NCI-H510A (cell line): ENCODE measurements at places on chromosomes 6 and 20.

DNA sequence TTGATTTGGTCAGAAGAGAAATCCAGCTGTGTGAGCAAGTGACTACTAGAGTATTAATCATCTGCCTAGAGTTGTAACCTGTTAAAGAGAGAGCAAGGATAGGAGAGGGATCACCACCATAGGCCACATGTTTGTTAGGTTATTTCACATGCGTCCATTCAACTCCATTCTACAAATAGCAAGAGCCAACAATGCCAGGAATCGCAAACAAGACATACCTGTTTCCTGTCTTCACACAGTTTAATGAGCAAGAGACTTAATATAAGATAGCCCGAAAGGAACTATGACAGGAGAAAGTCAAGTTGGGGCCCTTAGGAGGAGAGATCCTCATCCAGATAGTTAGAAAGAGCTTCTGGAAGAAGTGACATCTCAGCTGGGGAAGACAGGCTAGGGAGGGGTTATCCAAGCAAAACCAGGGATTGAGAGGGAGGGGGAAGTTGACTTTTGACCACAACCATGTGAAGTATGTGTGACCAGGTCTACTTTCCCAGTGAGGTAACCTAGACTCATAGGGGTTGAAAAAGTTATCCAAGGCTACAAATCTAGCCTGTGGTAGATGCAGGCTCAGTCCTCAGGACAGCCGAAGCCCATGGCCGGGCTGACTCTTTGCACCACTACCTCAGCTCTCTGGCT, 147.4 kb downstream of the ALDH8A1 start:
- DNase-seq = no peak

- no peak for DNase-seq
Observed at GRCh38 chr6:56749632-56750151, 107.0 kb upstream of the DST start.

DNA sequence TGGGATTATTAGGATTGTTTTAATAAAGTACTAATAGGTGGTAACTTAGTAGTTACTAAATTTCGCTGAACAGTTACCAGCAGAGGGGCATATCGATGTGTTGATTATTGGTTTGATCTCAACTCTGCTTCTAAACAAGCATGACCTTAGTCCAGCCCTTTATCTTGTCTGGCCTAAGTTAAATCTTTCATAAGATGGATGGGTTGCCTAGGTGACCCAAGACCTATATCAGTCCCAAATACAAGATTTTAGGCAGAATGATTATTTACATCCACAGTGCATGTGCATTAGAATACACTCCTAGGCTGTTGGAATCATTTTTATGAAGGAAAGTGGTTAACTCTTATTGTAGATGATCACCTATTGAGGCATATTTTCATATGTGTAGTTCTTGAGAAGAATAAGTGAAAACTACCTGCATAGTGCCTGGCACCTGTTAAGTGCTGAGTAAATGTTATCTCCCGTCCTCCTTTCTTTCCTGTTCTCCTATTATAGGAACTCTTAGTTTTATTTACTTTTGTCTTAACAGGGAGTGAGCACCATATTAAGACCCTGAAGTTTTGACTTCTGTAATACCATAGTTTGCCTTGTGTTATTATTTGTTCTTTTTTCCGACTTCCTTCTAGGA, 1.1 kb downstream of the HSF2 start:
- no peak for DNase-seq

DNA sequence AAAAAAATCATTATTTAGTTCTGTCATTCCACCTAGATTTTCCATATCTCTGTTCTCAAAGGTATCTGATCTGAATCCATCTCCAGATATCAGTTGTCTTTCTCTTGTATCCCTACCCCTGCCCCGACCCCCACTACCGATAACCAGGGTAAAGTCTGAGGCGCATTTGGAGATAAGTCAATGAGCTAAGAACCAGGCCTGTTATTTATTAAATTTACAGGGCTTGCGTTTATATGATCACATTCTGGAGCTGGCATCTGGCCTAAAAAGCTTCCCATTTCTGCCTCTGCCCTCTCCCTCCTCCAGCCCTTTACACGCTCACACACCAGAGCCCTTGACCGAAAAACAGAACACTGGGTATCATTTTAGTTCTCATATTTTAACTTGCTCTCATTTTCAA, 144.7 kb downstream of the ALDH8A1 start:
- DNase-seq = no peak

GRCh38 chr6:15132854-15133670, 112.8 kb upstream of the JARID2 start:
- DNase-seq = no peak

- no peak for DNase-seq
Observed at GRCh38 chr6:36663504-36664446, 14.7 kb upstream of the CDKN1A start.
